ENCODE measurements at places on chromosomes 6 and 20.

DNA sequence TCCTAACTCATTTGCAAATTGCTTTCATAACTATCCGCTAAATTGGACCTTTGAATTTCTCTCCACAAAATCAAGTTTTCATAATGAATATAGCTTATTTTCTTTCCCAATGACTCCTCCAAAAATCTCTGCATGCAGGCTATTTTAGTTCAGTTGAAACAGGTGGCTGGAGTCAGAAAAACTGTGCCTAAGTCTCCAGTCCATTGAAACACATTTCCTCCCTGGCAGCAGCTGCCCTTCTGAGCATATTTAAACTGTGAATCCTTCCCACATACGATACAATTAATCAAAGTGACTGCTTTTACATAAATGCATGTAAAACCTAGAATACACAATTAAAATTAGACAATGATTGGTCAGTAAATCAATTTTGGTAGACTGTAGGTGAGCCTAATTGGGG lies 344.6 kb upstream of the MARCKS start:
- no peak for DNase-seq

DNA sequence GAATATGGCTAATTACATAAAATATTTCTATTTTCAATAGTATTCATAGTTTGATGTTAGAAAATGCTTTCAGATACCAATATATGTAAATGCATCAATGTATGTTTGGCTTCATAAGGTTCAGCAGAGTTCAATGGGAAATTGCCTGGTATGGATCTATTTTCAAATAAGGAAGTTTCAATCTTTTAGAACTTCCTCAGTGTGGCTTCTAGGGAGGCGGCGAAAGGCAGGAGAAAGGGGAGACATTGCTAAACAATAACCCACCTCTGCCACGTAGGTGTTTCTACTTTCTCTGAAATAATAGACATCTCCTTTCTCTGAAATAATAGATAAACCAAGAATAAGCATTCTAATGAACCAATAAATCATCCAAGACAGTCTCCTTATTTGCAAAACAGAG lies 237.7 kb upstream of the RAB32 start:
- no peak for DNase-seq

DNA sequence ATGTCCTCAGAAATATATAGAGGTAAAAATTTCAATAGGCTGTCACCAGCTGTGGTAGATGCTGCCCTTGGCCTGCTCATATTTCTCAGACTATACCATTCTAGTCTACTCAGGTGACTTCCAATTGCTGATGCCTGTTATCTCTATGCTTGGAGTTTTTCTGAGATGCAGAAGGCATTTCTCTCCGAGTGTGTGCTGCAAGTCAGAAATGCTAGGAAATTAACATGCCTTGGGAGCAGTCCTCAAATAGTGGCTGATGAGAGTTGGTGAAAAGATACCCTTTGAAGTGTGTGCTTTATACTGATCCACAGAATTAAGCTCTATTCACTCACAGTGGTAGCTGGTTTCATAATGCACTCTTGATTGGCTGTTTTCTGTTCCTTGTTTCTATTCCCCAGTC lies 43.2 kb upstream of the PKIB start:
- no peak for DNase-seq

DNA sequence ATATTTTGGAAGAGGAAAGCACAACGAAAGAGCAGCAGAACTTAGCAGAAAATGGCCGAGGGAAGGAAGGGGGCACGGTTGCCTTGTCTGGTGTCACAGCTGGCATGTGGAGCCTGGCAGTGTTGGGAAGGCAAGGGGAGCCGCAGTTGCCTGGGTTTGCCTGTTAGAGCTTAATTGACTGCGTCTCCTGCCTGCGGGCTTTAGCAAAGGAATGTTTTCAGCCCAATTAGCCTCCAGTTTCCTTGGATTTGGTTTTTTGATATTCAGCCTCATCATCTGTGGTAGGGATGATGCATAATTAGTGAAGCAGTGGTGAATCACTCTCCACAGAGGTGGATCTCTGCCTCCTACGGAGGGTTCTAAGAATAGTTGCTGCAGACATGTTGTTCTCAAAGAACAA lies 832.6 kb downstream of the QKI start:
- DNase-seq, result no peak

Measured in Right ventricle myocardium inferior (tissue), 1 donor.